CD4-positive, alpha-beta T cell treated with Interleukin-15 for 4 hours (primary cell): ENCODE measurements at places on chromosomes 11 and 22.
A peak's percentile ranks its signal among the peaks of the same experiment; 100 is the strongest.

GRCh38 chr11:12134236-12134585 lies 23.8 kb downstream of the MICAL2 start:
- DNase-seq: no peak

DNA sequence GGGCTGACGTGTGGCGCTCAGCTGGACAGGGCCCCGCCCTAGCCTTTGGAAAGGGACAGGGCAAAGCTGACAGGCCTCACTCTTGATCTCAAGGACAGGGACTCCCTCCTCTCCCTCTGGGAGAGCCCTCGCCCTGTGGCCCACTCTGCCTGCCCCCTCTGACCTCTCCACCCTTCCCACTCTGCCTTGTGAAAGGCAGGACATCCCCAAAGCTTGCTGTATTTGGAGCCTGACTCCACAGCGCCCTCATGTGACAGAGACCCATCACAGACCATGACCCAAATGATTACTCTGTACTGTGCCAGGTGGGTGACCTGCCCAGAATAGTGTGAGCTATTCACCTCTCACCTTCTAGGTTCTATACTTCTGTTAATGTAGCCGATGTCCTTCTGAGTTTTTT lies 18.8 kb downstream of the P2RY2 start:
- no peak for DNase-seq

GRCh38 chr11:34570584-34570983 lies 50.3 kb upstream of the EHF start:
- no peak for DNase-seq

- peak; percentile 62 for DNase-seq
These were observed 10.1 kb upstream of the PDGFB start for GRCh38 chr22:39254789-39255298.

GRCh38 chr22:35761037-35761436 lies 43.4 kb downstream of the APOL5 start:
- no peak for DNase-seq

DNA sequence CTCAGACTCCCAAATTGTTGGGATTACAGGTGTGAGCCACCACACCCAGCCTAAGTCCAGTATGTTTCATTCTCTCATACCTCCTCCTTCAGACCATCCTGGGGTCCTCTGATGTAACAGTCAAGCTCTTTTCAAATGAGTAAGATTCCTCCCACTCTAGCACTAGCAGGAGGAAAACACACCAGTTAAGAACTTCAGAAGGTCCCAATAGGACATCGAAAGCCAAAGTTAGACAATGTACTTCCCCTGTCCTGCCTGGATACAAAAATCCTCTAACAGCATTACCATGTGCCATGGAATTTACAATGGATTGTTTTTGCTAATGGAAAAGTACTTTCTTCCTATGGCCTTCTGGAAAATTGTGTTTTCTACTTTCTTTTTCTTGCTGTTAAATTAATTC lies 67.1 kb downstream of the CCDC34 start:
- DNase-seq: no peak

GRCh38 chr11:126098204-126098769 lies 35.6 kb upstream of the CDON start:
- DNase-seq: no peak

- no peak for DNase-seq
These were observed 14.5 kb upstream of the CYTH4 start for GRCh38 chr22:37267661-37268413.

DNA sequence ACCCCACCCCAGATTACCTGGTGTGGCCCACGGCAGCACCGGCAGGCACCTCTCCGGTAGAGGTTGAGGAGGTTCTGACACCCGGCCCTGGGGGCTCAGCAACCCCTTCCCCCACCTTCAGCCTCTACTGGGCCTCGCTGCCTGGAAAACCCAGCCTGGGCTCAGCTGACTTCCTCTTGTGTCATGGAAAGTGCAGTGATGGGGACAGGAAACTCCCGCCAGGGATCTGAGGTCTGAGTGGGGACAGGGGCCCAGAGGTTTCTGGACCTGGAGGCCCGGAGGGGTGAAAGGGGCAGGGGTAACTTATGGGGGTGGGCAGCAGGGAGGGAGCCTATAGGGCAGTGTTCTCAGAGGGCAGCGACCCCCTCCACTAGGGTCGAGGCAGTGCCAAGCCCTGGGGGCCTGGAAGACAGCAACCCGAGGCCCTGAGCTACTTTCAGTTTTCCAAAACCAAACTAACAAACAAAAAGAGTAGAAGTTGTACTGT lies 10.0 kb upstream of the CD5 start:
- no peak for DNase-seq

- no peak for DNase-seq
These were observed 5.8 kb upstream of the TAGLN start for GRCh38 chr11:117193130-117194020.

- no peak for DNase-seq
These were observed 28.1 kb upstream of the OLFML1 start for GRCh38 chr11:7457211-7457610.

DNA sequence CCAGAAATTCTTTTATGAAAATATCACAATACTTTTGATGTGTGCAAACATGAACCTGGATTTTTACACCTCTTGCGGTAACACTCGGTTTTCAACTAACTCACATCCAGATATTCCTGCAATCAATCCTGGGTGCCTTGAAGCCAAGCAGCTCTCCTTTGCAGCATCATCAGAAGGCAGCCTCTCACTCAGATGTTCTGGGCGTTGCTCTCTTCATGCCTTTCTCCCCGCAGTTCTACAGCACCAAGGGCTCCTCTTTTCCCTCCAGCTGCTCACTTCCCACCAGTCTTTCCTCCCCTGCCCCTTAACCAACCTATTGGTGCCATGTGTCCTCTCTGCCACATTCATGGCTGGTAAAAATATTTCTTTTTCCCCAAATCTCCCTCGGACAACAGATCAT lies 2.9 kb downstream of the FAM181B start:
- no peak for DNase-seq

DNA sequence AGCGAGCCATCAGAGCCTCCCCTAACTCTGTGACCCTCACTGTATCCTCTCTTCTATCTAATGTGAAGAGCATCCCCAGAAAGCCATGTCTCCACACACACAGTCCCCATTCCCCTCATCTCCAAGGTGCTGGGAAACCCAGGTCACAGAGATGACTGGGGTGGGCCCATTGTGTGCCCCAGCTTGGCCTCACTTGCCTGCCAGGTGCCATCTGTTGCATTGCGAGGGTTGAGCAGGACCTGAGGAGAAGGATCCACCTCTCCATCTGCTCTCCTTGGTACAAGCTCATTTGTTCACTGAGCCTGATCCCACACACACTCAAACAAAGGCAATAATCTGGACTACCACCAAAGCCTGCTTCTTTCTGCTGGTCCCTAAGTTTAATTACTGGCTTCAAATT lies 118.8 kb downstream of the SPATA19 start:
- DNase-seq: no peak

- DNase-seq: no peak
These were observed 62.7 kb downstream of the PAK1 start for GRCh38 chr11:77411137-77411707.

GRCh38 chr11:78032090-78032489 lies 9.0 kb upstream of the KCTD14 start:
- DNase-seq: no peak

- DNase-seq: no peak
These were observed 12.2 kb downstream of the TKFC start for GRCh38 chr11:61345170-61345610.

- no peak for DNase-seq
These were observed 108.3 kb downstream of the CHST1 start for GRCh38 chr11:45556851-45557707.

GRCh38 chr11:70317581-70318305 lies 47.3 kb downstream of the PPFIA1 start:
- DNase-seq: no peak

DNA sequence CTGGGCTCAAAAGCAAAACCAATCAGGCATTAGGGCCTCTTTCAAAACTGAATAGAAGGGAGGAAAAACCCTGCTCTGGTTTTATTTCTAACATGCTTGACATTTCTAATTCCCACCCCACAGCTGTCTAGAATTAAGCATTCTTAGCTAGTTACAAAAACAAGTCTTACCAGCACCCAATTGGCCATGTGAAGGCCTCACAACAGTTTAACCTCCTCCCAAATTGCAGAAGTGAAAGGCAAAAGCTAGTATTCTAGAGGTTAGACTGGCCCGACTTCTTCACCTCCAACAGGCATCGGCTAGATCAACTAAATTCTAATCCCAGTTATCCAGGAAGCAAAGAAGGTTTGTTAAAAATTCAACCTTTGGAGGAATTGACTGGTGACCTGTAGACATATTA lies 6.5 kb downstream of the SF1 start:
- no peak for DNase-seq

GRCh38 chr11:9459667-9460321 lies 1.0 kb upstream of the ZNF143 start:
- DNase-seq: peak; percentile 24

DNA sequence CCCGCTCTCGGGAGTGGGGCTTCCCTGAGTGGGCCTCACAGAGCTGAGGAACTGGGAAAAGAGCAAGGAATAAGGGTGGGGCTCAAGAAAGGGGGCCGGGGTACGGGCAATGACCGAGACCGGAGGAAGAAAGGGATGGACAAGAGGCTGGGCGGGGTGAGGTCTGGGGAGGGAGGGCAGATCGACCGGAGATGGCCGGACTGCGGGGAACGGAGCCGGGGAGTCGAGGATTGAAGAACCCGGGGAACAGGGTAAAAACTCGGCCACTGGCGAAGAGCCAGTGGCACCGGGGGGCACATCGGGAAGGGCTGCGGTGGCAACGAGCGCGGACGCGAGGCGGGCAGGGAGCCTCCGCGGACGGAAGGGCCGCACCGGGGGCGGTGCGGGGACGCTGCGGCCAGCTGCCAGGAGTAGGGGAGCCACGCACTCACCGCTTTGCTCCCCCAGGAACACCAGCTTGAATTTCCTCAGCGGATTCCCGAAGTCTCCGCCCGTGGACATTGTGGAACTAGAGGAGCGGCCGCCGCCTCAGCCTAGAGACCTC lies 667 bp downstream of the RAB6A start:
- DNase-seq: no peak

GRCh38 chr22:31583861-31584485 lies 78.0 kb downstream of the PISD start:
- DNase-seq: no peak

- DNase-seq: no peak
These were observed 16.4 kb downstream of the MYEOV start for GRCh38 chr11:69310351-69310750.

DNA sequence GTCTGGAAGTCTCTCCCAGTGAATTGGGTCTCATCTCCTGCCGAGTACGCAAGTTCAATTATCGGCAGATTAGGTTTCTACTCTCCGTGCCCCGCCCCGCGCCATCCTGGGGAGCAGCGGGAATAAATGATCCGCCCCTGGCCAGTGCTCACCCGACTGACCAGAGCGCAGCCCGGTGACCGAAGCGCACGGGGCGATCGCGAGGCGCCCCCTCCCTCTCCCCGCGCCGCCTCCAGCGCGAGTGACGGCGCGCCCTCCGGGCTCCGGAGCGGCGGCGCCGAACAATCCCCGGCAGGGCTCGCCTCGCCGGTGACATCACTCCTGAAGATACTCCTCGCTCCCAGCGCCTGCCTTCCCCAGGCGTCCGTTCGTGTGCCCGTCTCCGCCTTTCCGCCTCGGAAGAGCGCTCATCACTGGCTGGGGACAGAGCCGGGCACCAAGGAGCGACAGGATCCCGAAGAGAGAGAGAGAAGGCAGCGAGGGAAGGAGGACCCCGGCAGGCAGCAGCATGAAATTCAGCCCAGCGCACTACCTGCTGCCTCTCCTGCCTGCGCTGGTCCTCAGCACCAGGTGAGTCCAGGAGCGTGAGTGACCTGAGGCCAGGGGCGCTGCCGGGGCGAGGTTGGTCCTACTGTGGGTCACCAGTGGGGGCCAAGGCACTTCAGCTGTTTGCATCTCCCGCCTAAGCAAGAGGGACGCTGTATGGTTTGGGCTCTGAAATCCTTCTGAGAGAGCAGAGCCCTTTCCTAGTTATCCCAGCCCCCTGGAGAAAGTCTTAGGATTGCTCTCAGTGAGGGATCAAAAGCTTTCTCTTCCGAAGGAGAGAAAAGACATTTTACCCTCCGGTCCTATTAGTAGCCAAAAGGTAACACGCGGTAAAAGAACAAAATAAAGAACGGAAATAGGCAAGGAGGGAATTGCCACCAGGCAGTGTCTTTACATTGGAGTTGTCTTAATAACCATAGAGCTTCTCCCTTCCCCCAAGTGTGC lies at the start of gene LUZP2:
Gene LUZP2 (plus strand): TSS at position 318 of the 990 bp plus-strand sequence.
- no peak for DNase-seq

DNA sequence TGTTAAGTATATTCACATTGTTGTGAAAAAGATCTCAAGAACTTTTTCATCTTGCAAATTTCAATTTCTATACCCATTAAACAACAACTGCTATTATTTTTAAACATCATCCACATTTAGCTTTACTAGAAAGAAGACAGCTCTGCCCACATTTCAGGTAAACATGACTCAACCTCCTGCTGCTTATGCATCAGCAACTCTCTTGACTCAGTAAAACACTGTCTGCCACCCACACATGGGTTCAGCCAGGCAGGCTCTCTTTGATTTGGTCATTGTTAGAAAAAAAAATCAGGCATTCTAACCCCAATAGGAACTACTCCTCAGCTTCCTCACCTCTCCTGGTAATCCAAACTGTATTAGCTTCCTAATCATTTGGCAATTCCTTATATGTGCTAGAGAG lies 5.1 kb upstream of the ENDOD1 start:
- DNase-seq: no peak
